Ascending aorta (tissue), 2 donors: ENCODE measurements at places on chromosomes 2 and 18. TPM values are rescaled to one million over a fixed set of nuclear protein-coding genes. Genes with fewer than 3 reads are reported as not detected.

The SYT4 gene
- not detected for total RNA-seq

The NCKAP1 gene
- total RNA-seq = 55.7 TPM

The MAB21L4 gene
- not detected for total RNA-seq

The ACAA2 gene
- 33.4 TPM for total RNA-seq

The SNRNP200 gene
- 57.4 TPM for total RNA-seq

The MAP3K20 gene
- total RNA-seq = 21.3 TPM

DNA sequence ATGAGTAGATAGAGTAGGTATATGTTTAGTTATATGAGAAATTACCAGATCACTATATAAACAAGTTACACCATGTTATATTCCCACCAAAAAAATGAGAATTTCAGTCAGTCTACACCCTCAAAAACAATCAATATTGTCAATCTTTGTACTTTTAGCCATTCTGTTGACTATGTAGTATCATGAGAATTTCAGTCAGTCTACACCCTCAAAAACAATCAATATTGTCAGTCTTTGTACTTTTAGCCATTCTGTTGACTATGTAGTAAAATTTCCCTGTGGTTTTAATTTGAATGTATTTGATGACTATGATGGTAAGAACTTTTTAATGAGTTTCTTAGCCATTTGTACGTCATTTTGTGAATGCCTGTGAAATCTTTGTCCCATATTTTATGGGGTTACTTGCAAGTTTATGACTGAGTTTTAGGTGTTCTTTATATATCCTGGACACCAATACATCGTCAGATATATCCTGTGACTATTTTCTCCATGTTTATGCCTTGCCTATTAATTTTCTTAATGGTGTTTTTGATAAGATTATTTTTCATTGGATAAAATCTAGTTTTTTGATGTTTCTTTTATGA, 528.4 kb upstream of the SPHKAP start:
- H3K4me3 ChIP-seq = no peak overlapping the region
- DNase-seq = no peak
- H3K36me3 ChIP-seq = no peaks in the 10 kb centered on the region

DNA sequence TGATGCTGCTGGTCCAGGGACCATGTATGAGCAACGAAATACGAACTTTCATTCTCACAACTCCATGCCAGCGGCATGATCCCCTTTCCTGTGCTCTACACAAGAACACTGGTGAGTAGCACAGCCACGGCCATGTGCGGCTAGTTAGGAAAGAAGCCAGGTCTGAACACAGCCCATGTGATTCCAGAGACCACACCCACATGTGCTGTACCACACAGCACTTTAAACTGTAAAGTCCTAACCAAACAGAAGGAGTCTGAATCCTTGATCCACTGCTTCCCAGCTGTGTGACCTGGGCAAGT, 33.0 kb upstream of the ACAA2 start:
- H3K4me1 ChIP-seq = no peaks in the 10 kb centered on the region
- DNase-seq = no peak
- H3K27ac ChIP-seq = no peak overlapping the region
- H3K36me3 ChIP-seq = no peaks in the 10 kb centered on the region
- no peaks in the 10 kb centered on the region for H3K27me3 ChIP-seq

DNA sequence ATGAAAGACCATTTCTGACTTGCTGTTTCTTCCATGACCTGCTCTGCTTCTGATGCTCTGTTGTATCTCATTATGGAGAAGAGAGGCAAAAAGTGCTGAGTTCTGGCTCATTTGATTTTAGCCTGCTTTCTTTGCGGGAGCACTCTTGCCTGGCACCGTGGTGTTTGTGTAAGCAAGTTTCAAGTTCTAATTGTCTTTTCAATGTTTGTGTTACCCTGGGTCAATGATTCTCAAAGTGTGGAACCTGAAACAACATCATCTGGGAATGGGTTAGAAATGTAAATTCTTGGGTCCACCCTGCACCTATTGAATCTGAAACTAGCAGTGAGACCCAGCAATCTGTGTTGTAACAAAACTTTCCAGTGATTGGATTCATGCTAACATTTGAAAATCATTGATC, 85.5 kb upstream of the STON1 start:
- H3K4me3 ChIP-seq = no peak overlapping the region
- H3K36me3 ChIP-seq = no peaks in the 10 kb centered on the region
- H3K4me1 ChIP-seq = peaks cover 3% of the 10 kb centered on the region
- no peak overlapping the region for H3K27ac ChIP-seq
- no peak for DNase-seq

GRCh38 chr2:121746071-121746578, 9.3 kb upstream of the TSN start:
- H3K27me3 ChIP-seq = no peaks in the 10 kb centered on the region
- no peak overlapping the region for H3K27ac ChIP-seq
- no peak overlapping the region for H3K4me3 ChIP-seq
- no peaks in the 10 kb centered on the region for H3K4me1 ChIP-seq

DNA sequence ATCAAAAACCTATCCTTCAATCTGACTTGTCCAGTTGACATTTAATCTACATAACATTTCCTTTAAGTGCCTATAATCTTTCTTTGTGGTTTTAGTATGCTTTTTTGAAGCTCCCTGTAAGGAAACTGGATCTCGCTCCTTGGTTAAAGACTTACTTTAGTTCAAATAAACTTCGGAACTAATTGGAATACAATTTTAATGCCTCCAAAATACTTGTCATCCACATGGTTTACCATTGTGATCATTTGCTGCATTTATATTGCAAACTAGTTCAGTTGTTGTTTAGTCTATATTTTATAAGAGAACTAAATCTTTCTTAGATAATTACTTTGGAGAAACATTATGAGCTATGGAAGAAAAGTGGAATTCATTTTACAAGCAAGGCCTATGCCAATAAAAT, 496.0 kb downstream of the ERBB4 start:
- H3K36me3 ChIP-seq = no peaks in the 10 kb centered on the region
- no peak overlapping the region for H3K27ac ChIP-seq
- no peaks in the 10 kb centered on the region for H3K4me1 ChIP-seq
- no peak overlapping the region for H3K4me3 ChIP-seq
- H3K27me3 ChIP-seq = no peaks in the 10 kb centered on the region

- H3K4me3 ChIP-seq = no peak overlapping the region
- no peaks in the 10 kb centered on the region for H3K4me1 ChIP-seq
- no peak for DNase-seq
- no peak overlapping the region for H3K27ac ChIP-seq
- H3K27me3 ChIP-seq = no peaks in the 10 kb centered on the region
- H3K36me3 ChIP-seq = no peaks in the 10 kb centered on the region
These were observed 22.1 kb downstream of the MROH2A start for GRCh38 chr2:233800208-233800607.

DNA sequence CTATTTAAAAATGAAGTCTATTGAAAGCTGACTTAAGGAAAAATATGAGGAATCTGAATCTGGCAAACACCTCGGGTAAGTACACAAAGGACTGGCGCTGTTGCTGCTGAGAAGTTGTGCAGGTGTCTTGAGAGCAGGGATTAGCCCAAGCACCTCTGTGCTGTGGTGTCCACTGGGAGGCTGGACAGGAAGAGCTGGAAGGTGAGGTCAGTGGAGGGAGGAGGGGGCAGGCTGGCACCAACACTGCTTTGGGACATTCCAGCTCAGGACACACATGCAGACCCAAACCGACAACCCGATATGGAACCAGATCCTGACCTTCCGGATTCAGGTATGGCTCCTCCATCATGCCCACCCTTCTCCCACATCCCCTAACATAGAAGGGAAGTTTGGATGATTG, 20.6 kb downstream of the FER1L5 start:
- DNase-seq = no peak
- H3K4me3 ChIP-seq = no peak overlapping the region
- H3K4me1 ChIP-seq = peaks cover 12% of the 10 kb centered on the region

- H3K27ac ChIP-seq = no peak overlapping the region
- no peaks in the 10 kb centered on the region for H3K27me3 ChIP-seq
- DNase-seq = no peak
- H3K4me1 ChIP-seq = no peaks in the 10 kb centered on the region
These were observed 147.7 kb downstream of the TRABD2A start for GRCh38 chr2:84732897-84733778.

DNA sequence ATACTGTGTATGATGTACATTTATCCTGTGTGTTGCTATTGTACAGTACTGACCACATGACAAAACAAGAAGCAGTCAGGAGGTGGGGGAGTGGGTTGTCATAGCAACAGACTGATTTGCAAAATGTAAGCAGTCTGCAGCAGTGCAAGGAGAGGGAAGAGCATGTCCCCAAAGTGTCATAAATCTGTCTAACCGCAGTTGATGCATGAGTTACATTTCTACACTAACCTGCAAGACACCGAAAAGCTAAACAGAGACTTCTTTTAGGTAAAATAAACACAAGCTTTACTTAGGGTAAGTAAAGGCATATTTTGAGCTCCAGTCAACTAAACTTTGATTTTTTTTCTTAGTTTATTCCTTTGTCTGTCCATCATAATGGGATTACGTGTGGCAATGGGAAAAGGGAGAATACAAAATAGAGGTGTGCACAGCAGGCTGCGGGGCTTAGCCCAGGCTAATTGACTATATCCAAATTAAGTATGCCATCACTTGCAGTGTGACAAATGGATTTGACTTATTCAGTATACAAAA, 134.5 kb downstream of the MEIS1 start:
- no peak overlapping the region for H3K27ac ChIP-seq
- peaks cover 7% of the 10 kb centered on the region for H3K36me3 ChIP-seq
- H3K4me1 ChIP-seq = peaks cover 12% of the 10 kb centered on the region
- no peak for DNase-seq
- no peaks in the 10 kb centered on the region for H3K27me3 ChIP-seq

- no peak overlapping the region for H3K4me3 ChIP-seq
- H3K36me3 ChIP-seq = no peaks in the 10 kb centered on the region
- no peak overlapping the region for H3K27ac ChIP-seq
- no peaks in the 10 kb centered on the region for H3K27me3 ChIP-seq
- H3K4me1 ChIP-seq = no peaks in the 10 kb centered on the region
- DNase-seq = no peak
These were observed 34.5 kb upstream of the ARL5A start for GRCh38 chr2:151862700-151863099.

DNA sequence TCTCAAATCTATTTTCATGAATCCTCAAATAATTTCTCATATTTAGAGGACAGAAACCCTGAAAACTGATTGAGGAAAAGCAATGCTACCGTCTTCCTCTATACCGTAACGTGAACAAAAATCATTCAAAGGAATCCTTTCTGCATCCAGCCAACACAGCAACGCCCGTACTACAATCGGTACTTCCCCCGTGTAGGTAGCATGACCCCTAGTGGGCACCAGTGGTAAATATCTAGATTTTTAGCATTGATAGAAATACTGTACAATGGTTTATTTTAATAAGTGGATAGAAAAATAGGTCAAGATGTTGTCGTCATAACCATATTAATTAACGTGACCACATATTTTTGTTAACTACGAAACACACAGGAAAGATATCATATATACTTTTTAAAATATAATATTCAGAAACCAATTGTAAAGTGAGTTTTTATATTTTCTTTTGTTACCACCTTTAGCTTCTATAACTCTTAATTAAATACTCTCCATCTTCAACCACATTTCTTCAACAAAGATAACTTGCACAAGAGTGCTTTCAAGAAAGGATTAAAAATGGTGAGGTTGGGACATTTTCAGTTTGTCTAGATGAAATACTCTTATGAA, 194.1 kb downstream of the SS18 start:
- no peaks in the 10 kb centered on the region for H3K36me3 ChIP-seq
- no peak for DNase-seq
- no peak overlapping the region for H3K4me3 ChIP-seq
- H3K4me1 ChIP-seq = no peaks in the 10 kb centered on the region
- H3K27me3 ChIP-seq = no peaks in the 10 kb centered on the region

GRCh38 chr2:106546391-106546990, 59.3 kb downstream of the CD8B2 start:
- no peaks in the 10 kb centered on the region for H3K4me1 ChIP-seq
- no peak overlapping the region for H3K27ac ChIP-seq
- no peaks in the 10 kb centered on the region for H3K27me3 ChIP-seq
- no peaks in the 10 kb centered on the region for H3K36me3 ChIP-seq
- no peak for DNase-seq

GRCh38 chr2:142130111-142131009, 456 bp downstream of the LRP1B start:
- H3K4me3 ChIP-seq = peak overlapping the region; percentile 57
- H3K4me1 ChIP-seq = peaks cover 3% of the 10 kb centered on the region
- peak; percentile 63 for DNase-seq
- no peaks in the 10 kb centered on the region for H3K36me3 ChIP-seq
- no peak overlapping the region for H3K27ac ChIP-seq

GRCh38 chr2:55400332-55400731, 19.3 kb downstream of the CCDC88A start:
- no peaks in the 10 kb centered on the region for H3K4me1 ChIP-seq
- no peaks in the 10 kb centered on the region for H3K27me3 ChIP-seq
- no peak overlapping the region for H3K4me3 ChIP-seq

DNA sequence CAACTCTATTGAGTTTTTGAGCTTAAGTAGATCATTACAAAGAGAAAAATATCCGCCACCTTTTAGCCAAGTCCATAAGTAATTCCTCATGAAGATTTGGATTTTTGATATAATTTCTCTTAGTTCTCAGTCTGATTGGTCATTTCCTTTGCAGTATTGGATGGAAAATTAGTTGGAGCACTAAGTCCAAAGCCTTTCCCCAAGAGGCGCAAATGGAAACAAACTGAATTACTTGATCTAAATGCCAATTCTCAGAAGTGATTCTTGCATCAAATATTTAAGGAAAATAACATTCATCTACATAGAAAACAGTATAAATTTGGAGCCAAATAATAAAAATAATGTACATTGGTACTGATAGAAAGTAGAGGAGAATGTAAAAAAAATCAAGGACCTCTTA, 115.6 kb downstream of the CACNB4 start:
- no peak for DNase-seq
- no peaks in the 10 kb centered on the region for H3K27me3 ChIP-seq
- no peak overlapping the region for H3K4me3 ChIP-seq
- no peaks in the 10 kb centered on the region for H3K36me3 ChIP-seq
- no peak overlapping the region for H3K27ac ChIP-seq
- H3K4me1 ChIP-seq = no peaks in the 10 kb centered on the region

DNA sequence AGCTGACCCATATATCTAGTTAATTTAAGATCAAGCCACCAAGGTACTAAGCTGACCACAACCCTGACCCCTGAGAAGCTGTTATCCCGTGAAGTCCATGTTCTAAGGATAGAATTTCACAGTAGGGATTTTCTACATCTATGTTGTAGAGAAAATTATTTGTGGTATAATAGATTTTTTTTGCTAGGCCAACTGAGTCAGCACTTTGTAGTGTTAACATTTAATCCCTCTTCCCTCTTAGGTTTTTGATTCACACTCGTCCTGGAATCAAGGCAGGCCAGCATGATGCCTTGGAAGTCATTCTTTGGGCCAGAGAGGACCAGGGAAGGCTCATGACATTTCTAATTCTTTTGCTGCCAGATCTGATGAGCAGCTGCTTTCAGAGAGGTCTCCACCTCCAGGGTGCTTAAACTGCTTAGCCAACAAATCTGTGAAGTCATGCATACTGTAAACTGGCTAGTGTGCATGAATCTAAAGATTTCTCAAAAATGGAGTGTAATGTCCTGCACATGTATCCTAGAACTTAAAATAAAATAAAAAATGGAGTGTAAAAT, 102.5 kb downstream of the RBM43 start:
- no peak for DNase-seq
- H3K4me1 ChIP-seq = no peaks in the 10 kb centered on the region
- H3K27me3 ChIP-seq = no peaks in the 10 kb centered on the region
- H3K4me3 ChIP-seq = no peak overlapping the region
- no peaks in the 10 kb centered on the region for H3K36me3 ChIP-seq
